Activated T-cell treated with anti-CD3 and anti-CD28 coated beads, Interleukin-2, amount 50 U/mL, for 48 hours (primary cell): ENCODE measurements at places on chromosomes 16 and 17.
A peak's percentile ranks its signal among the peaks of the same experiment; 100 is the strongest.

GRCh38 chr17:16258901-16259300 is 41.9 kb downstream of the PIGL start:
- DNase-seq: no peak

GRCh38 chr16:31301708-31302400 is 42.1 kb downstream of the ITGAM start:
- no peak for DNase-seq

GRCh38 chr16:66418165-66418962 is 8.7 kb upstream of the BEAN1 start:
- no peak for DNase-seq

DNA sequence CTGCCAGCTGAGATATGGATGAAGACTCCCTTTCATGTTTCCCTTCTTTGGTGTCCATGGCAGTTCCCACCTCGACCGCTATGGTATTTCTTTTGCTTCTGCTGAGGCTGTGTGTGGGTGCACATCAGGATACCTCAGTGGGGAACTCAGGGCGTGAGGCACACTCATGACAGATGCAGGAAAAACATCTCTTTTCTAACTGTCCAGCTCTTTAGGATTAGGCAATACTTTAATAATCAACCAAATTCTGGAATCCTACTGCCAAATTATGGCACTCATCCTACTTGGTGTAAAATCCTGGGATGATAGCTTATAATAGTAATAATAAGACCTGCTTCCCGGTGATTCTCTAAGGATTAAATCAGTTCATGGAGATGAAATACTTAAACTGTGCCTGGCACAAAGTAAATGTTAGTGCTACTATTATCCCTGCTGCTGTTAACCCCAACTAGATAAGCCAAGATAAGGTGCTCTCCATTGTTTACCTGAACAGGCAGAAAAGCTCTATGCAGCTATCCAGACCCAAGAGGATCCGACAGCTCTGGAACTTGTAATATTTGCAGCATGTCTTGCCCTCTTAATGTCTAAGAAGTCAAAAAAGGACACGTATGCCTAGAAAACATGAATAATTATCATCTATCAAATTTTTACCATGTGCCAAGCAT is 543.3 kb downstream of the WWOX start:
- DNase-seq: no peak

DNA sequence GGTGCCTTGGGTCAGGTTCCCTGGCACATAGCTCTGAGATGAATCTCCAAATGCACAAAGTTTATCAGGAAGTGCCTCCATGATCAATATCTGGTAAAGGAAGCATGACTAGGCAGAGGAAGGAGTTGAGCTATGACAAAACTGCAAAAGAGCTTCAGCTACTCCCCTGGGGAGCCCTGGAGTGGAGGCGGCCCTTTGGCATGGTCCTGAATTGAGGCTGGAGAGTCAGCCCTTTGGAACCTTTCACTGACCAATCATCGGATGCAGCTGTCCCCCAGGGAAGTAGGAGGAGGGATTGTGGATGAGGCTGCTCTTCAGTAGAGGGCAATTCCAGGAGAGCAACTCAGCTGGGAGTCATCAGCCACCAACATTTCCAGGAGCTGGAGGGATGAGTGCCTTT is 46.1 kb upstream of the NLRP1 start:
- DNase-seq: no peak

- no peak for DNase-seq
These were observed 41.3 kb downstream of the TMEM100 start for GRCh38 chr17:55681342-55681700.

DNA sequence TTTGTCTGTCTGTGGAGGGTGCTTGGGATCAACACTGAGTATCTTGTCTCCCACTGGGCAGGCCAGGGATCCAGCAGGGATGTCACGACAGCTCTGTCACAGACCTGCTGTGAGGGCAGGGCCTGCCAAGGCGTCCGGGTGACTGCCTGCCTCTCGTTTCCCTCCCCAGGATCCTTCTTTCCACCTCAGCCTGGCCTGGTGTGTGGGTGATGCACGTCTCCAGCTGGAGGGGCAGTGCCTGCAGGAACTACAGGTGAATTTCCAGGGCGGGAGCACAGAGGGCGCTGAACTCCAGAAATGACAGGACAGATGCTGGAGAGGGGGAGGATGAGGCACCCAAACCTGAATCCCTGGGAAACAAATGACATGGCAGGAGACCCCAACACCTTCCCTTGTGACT is 6.8 kb upstream of the MMP15 start:
- no peak for DNase-seq

- DNase-seq: no peak
These were observed 21.4 kb downstream of the NPLOC4 start for GRCh38 chr17:81615401-81615930.

- DNase-seq: no peak
These were observed 482.8 kb downstream of the SOX9 start for GRCh38 chr17:72603420-72604242.

DNA sequence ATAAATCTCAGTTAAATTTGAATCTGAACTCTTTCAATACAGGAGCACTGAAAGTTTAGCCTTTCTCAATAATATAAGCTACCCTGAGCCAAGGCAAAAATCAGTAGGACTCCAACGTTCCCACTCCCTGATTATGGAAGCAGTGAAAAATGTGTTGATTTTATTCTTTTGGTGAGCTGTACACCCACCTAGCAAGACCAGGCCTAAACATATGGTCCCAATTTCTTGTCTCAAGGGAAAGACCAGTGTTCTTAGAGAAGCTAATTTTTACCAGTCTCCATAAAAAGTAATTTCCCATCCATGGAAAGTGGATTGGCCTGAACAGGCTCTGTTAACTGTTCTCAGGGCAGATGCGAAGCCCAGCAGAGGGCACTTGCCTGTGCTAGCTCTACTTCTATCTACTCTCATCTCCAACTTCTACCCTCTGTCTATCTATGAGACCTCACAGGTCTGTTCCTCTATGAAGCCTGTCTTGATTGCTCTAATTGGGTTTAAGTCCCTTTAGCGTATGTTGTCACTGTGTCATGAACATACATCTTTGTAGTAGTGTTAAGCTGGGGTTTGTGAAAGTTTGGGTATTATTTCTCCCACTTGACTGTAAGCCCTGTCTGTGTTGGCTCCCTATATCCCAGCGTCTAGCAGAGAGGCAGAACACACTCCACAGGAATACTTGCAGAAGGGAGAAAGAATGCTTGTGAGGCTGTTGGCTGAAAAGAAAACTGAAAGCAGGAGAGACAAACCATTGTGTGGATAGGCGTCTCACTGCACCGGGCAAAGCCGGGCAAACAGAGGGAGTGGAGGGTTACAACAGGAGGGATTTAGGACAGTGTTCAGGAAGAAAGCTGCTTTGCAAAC is 167.1 kb upstream of the MAF start:
- DNase-seq: no peak

GRCh38 chr17:79581324-79581932 is 29.4 kb downstream of the RBFOX3 start:
- DNase-seq: no peak

DNA sequence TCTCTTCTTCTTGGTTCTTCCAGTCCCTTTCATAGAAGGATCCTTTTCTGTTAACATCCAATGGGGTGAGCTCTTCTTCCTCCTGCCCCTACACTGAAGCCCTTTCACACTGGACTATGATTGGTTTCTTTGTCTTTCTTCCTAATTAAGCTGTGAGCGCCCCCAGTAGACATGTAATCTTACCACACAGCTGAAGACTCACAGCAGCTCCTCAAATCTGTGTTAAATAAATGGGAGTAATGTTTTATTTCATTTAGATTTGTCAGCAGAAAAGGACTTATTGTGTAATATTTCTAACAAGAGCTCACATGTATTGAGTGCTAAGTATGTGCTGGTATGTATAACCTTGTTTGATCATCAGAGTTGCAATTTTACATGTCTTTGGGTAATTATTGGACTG is 55.7 kb downstream of the TOX3 start:
- DNase-seq: no peak

GRCh38 chr17:66438101-66438500 is 135.7 kb downstream of the PRKCA start:
- DNase-seq: no peak

DNA sequence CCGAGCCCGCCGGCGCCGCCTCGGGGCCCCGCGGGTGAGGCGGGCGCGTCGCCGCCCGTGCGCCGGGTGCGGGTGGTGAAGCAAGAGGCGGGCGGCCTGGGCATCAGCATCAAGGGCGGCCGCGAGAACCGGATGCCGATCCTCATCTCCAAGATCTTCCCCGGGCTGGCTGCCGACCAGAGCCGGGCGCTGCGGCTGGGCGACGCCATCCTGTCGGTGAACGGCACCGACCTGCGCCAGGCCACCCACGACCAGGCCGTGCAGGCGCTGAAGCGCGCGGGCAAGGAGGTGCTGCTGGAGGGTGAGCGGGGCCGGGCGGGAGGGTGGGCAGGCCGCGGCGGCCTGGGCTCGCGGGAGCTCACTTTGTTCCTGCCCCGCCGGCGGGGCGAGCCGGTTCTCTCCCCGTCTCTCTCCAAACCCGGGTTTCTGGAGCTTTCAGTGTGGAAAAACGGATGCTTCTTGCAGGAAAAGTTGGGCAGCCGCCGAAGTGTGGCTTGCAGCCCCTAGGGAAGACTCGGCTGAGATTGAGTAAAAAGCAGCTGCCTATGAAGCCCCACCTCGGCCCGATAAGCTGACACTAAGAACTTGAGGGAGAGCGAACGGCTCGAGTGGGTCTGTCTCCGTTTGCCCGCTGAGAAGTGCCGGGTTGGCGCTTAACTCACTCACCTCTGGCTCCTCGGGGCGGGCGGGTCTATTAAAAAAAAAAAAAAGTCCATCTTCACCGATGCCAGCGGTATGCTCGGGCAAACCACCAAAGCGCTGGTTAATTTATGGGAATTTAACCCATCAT is 677 bp downstream of the SNTB2 start:
- DNase-seq: peak; percentile 65

- DNase-seq: peak; percentile 19
These were observed 122.0 kb downstream of the METRNL start for GRCh38 chr17:83201206-83202001.

- DNase-seq: no peak
These were observed 33.8 kb downstream of the EPN2 start for GRCh38 chr17:19270704-19271611.

- no peak for DNase-seq
These were observed 12.9 kb downstream of the MILR1 start for GRCh38 chr17:64461788-64462187.

GRCh38 chr17:57803021-57803420 is 46.8 kb downstream of the MRPS23 start:
- DNase-seq: no peak

DNA sequence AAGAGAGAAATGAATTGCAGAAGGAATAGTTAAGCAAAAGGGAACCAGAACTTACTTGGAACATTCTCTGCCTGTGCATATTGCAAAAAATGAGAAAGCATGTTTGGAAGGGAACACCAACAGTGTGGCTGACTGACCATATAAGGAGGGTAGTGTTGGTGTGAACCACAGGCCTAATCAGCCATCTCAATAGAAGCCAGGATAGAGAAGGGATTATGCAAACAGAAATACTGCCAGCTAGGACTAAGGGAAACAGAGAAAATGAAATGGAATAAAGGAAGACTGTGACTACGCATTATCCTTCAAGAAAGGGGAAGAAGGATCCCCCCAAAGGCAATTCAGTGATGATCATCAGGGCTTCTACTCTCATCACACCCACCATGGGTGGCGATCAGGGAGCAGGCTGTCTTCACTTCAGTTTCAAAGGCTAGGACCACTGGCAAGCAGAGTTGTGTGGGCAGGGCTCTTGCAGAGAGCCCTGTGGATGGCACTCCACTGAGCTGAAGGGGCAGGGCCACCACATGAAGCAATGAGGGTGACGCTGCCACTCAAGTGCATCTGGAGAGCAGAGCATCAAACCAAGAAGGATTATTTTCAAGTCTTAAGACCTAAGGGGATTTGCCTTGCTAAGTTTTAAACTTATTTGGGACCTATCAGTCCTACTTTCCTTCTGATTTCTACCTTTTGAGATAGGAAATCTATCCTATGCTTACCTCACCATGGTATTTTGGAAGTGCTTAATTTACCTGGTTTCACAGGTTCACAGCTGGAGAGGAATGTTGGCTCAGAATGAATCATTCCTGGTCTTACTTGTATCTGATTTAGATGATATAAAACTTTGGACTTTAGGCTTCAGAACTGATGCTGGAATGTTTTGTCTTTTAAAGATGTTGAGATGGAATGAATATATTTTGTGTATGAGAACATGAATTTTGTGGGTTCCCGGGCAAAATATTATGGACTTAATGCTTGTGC is 140.5 kb downstream of the SSH2 start:
- DNase-seq: no peak

GRCh38 chr16:71537643-71538042 is 11.4 kb downstream of the CHST4 start:
- peak; percentile 45 for DNase-seq

- no peak for DNase-seq
These were observed 175.2 kb downstream of the CCDC182 start for GRCh38 chr17:57569853-57570252.

DNA sequence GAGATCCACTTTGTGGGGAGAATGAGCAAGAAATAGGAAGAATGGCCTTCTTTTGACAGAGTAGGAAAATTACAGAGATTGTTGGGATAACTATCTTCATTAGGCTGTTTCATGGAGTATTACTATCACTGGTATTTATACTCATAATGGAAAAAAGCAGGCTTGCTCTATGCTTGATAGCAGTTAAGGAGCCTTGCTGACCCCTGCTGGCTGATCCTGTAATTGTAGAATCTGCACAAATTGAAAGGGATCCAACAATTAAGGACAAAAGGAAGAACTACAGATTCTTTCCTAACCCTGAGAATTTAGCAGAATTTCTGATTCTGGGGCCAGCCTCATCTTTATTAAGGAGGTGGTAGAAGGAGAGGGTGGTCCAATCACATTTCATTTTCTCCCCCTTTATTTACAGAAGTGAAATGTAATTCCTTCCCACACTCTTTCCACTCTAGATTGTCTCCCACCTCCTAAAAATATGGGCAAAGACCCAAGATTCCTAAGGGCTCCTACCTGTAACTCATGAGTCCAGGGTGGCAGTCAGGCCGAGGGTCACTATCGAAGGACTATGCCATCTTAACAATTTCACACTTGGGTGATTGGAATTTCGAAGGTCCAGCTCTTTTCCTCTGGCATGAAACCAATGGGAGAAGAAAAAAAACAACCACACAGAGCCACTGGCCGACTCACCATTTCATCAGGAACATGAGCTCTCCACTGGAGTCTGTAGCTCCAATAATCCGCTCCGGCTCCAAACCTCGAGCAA is 26.3 kb downstream of the NFE2L1 start:
- DNase-seq: peak; percentile 79

DNA sequence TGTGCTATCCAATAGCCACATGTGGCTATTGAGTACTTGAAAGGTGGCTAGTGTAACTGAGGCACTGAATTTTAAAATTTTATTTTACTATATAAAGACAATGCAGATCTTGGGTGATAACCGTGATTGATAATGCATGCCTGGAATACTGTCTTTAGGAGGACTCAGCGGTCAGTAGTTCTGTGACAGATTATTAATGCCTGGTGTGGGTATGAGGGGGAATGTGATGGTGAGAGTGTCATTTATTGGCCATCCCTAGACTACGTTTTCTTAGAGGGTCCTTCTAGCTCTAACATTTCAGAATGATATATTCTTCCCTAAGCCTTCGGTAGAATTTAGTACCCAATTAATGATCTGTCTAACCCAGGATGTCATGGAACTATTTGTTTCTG is 157.6 kb downstream of the CPPED1 start:
- no peak for DNase-seq

GRCh38 chr17:50426814-50427787 is 1.1 kb downstream of the ACSF2 start:
- peak; percentile 49 for DNase-seq

- no peak for DNase-seq
These were observed 72.3 kb upstream of the LHX1 start for GRCh38 chr17:36864827-36865430.

GRCh38 chr17:68501074-68501473 is 11.2 kb upstream of the PRKAR1A start:
- no peak for DNase-seq

GRCh38 chr16:57519796-57520360 is 16.5 kb downstream of the CCDC102A start:
- peak; percentile 89 for DNase-seq
